ENCODE measurements at places on chromosomes 1 and 21.

- no peak for DNase-seq
Observed at GRCh38 chr1:223827193-223827663, 18.5 kb downstream of the TP53BP2 start.

GRCh38 chr1:231679109-231679508 lies 52.5 kb downstream of the DISC1 start:
- DNase-seq = peak; percentile 88

DNA sequence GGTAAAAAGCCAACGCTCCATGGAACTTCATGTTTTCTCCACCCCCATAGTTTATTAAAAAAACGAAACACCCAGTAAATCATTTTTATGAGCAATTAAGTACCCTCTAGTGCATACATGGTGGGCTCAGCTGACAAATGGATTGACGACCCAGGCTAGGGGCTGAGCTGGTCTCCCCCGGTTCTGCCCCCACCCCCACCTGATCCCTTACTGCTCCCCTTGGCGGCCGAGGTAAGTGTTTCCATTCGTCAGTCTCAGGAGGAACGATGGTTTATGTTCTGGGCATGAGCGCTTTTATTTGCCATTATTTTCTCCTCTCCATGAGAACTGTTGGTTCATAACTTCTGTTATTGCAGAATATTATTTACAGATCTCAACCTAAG lies 233.9 kb upstream of the C1orf174 start:
- DNase-seq = no peak

GRCh38 chr1:164982545-164982944 lies 374.0 kb downstream of the LMX1A start:
- DNase-seq = no peak

DNA sequence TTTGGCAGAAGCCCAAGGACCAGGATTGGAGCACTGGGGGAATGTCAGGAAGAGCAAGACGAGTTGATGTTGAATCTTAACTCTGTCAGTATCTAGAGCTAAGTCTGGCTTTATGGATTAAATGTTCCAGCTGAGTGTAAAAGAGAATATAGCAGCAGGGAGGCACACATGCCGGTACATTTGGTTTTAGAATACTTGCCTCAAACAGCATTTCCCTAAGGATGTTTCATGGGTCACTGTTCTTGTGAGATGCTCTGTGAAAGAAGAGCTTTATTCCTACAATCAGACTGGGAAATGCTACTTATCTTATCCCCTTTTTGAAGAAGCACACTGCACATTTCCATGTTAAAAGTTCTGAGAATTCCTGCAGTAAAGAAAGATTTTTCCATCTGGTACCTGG lies 440.3 kb upstream of the B3GALT2 start:
- DNase-seq = no peak

GRCh38 chr1:59952065-59952464 lies 25.5 kb upstream of the CYP2J2 start:
- DNase-seq = no peak

DNA sequence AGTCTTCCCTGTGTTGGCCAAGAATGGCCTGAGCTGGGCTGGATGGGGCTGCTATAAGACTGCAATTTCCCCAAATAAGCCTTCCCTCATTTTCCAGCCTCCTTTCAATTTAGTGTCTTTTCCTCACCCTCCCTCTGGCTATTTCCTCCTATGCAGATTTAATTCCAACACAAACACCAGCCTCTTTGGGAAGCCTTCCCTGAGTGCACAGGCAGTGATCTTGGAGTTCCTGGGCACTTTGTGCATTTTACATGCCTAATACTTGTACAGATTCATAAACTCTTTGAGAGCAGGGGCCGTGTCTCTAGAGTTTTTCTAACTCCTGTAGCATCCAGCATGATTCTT lies 91.1 kb upstream of the TLR5 start:
- DNase-seq = no peak

- no peak for DNase-seq
Observed at GRCh38 chr1:239677362-239677761, 291.0 kb downstream of the CHRM3 start.

GRCh38 chr21:45972353-45972715 lies 9.2 kb upstream of the COL6A1 start:
- peak; percentile 32 for DNase-seq

Data from D341Med (cell line).